CD4-positive, alpha-beta T cell treated with Interleukin-2 at 100 ng/mL for 4 hours (primary cell): ENCODE measurements at places on chromosomes 11 and 22.

DNA sequence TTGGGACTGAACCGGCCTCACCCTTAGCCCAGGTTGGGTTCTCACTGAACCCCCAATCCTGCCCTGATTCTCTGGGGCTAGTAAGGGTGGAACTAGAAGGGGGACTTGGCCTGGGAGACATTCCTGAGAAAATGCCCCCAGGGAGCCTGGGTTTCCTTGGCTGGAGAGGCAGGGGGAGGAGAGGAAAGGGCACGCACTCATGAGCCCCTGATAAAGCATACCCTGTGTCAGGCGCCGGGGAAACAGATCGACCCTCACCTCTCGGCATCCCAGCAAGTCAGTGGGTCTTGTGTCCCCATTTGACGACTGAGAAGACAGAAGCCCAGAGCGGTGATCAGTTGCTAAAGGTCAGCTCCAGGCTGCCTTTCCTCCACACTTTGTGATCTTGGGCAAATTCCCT is 47.7 kb upstream of the RTL6 start:
- no peak for DNase-seq

DNA sequence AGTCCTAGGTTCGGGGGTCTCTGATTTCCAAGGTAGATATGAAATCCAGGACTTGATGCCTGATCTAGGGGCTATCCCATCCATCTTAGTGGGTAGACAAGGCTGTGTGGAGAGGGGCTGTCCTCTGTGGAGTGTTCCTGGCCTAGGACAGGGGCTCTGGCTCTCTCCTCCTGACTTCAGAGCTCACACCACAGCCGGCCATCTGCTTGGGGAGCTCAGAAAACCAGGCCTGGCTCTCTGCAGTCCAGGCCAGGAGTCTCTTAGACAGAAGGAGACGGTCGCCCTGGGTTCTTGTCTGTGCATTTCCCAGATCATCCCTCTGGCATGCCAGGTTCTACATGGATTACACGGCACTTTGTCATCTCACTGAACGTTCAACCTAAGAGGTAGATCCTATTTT is 17.9 kb downstream of the TUB start:
- no peak for DNase-seq

DNA sequence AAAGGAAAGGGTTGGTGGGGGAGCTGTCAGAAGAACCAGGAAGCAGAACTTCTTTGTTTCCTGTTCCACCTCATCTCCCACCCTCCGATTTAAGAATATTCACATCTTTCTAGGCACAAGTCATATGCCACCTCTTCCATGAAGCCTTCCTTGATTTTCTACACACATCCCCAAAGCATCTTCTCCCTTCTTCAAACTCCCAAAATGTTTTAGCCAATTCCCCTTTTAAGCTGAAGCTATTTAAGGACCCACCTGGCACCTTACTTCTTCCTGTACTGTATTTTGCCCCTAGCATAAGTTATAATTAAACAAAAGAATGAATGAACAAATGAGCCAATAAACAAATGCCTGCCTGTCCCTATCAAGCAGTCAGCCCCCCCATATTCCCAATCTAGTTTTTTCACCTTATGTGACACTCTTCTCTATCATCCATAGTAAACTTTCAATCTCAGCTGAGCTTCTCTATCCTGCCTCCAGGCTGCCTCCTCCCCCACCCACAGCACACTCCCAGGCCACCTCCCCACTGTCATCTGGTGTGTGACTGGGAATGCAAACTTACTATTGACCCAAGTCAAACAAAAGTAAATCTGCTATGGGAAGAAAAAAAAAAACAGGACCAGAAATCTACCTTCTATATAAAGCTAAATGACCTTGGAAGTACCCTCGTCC is 3.9 kb downstream of the TNKS1BP1 start:
- DNase-seq = no peak

DNA sequence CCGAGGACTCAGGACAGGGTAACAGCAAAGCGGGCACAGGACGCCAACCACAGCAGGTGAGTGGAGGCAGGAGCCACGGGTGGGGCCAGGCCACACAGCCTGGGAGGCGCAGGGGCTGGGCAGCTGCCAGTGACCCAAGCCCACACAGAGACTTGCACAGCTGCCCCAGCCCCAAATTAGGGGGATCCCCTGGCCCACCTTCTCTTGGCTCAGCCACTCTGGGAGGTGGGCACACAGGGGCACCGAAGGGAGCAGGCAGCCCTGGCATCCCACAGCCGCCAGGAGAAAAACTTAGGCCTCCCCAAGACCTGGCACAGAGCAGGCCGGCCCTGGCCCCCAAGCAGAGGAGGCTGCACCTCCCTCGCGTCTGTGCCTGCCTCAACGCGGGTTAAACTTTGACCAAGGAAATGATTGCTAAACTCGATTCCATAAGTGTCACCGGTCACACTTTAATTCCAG is at the start of gene SLC22A12:
Gene SLC22A12 (plus strand): TSS at position 458 of the 459 bp plus-strand sequence. CDS start 337 bp downstream, outside the sequence.
- DNase-seq = no peak

- DNase-seq = no peak
Measured at GRCh38 chr11:78214331-78215194, 25.8 kb downstream of the USP35 start.

- no peak for DNase-seq
Measured at GRCh38 chr11:121683791-121684190, 231.0 kb upstream of the SORL1-AS1 start.

GRCh38 chr11:119763071-119763728 is 34.2 kb upstream of the NECTIN1 start:
- no peak for DNase-seq

DNA sequence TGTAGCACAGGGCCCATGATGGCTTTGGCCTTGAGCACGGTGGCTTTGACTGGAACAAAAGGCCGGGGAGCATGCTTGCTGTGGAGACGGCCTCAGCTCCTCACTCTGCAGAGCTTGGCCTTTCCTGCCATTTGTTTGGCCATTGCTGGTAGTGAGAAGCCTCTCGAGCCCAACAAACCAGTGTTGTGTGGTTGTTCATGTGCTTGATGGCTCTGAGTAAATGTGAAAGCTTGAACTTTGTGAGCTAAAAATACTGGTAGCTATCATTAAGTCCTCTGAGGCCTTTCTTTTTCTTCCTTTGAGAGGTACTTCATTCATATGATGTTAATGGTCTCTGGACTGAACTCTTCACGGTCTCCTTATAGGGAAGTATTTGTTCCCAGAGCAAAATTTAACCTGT is 39.6 kb downstream of the NAT10 start:
- no peak for DNase-seq

DNA sequence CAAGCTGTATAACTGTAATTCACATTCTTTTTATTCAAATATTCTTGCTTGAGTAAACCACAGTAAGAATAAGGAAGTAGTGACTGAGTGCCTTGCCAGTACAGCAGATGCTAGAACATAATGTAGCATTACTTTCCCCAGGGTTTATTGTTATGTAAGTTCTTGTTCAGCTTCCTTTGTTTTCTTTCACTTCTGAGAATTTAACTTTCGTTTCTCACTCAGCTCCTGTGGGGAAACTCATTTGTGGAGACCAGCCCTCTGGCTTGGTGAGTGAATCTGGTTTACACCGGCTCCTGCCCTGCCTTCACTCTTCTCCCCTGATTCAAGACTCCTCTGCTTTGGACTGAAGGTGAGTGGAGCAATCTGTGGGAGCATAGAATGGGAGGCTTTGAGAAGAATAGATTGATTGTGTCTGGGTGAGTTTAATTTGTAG is at the start of gene TRIM22:
Gene TRIM22 (plus strand): TSS at position 240 of the 433 bp plus-strand sequence. CDS start 6,443 bp downstream, outside the sequence.
- DNase-seq = peak; percentile 85

DNA sequence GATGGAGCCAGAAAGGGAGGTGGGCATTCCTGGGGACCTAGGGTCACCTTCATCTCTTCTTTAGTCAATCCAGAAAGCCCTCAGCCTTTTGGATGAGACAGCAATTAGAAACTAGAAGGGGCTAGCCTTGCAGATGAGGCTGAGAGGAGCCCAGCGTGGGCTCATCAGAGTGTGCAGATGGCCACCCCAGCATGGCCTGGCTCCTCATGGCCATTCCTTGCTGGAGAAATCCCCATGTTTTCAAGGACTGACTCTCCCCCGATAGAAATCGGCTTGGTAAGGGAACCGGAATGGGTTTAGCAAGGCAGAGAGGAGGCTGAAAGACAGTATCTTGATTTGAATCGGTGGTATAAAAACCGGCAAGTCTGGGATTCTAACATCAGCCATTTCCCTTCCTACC is 274.6 kb downstream of the BUD13 start:
- DNase-seq = no peak

GRCh38 chr22:32222991-32223390 is 18.1 kb upstream of the RFPL2 start:
- DNase-seq = no peak

DNA sequence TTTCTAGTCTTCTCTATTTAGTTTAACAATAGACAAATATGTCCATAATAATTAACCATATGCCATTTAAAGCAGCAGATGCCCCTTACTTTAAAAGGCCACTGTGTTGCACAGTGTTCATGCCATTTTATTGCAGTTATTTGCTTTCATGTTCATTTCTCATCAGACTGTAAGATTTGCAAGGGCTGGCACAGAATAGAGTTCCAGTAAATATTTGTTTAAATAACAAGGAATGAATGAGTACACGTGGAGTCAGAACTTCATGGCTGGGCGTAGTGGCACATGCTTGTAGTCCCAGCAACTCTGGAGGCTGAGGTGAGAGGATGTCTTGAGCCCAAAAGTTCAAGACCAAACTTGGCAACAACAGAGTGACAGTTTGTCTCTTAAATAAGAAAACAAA is 1228.6 kb downstream of the LRRC4C start:
- no peak for DNase-seq

DNA sequence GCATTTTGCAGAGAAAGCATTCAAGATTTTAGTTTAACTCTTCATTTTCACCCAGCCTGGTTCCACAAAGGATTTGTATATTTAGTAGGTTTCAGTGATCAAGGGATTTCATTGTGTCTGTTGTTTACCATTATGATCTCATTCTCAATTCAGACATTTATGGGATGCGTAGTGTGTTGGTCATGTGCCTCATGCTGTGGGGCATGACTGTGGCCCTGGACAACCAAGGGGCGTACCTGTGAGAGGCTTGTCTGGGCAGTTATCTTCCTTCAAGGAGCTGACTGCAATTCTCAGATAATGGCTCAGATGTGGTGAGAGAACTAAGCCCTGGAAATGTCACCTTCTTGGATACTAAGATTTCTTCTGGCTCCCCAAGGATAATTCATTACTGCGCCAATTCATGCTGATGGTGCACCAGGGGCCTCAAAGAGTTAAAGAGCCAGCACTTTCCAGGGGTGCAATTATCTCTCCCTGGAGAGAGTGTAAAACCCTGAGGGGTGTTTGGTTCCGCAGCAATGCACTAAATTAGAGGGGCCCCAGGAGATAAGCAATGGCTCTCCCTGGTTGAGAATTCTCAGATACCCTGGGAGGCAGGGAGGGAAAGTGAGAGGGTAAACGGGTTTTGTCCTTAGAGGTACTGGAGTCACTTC is 32.2 kb downstream of the SLC6A5 start:
- no peak for DNase-seq
